ENCODE measurements at places on chromosomes 1 and 21.
A peak's percentile ranks its signal among the peaks of the same experiment; 100 is the strongest.

- no peak for DNase-seq
These were observed 25.3 kb downstream of the FAAP20 start for GRCh38 chr1:2169200-2169836.

- no peak for DNase-seq
These were observed 1.1 kb upstream of the CD46 start for GRCh38 chr1:207750631-207751305.

GRCh38 chr1:55626326-55626725, 411.2 kb upstream of the USP24 start:
- DNase-seq = no peak

- no peak for DNase-seq
These were observed 26.3 kb downstream of the FTCD start for GRCh38 chr21:46128933-46129571.

DNA sequence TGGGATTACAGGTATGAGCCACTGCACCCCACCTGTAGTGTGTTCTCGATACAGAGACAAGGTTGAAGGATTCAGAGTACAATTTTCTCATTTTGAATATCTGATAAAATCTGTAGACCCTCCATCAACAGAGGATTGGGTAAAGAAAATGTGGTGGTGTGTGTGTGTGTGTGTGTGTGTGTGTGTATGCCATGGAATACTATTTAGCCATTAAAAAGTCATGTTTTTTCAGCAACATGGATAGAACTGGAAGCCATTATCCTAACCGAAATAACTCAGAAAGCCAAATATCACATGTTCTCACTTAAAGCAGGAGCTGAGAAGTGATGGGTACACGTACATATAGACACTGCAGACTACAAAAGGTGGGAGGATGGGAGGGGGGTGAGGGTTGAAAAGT, 57.9 kb downstream of the TRAF5 start:
- no peak for DNase-seq

- no peak for DNase-seq
These were observed 67.8 kb upstream of the ABCD3 start for GRCh38 chr1:94350350-94350924.

DNA sequence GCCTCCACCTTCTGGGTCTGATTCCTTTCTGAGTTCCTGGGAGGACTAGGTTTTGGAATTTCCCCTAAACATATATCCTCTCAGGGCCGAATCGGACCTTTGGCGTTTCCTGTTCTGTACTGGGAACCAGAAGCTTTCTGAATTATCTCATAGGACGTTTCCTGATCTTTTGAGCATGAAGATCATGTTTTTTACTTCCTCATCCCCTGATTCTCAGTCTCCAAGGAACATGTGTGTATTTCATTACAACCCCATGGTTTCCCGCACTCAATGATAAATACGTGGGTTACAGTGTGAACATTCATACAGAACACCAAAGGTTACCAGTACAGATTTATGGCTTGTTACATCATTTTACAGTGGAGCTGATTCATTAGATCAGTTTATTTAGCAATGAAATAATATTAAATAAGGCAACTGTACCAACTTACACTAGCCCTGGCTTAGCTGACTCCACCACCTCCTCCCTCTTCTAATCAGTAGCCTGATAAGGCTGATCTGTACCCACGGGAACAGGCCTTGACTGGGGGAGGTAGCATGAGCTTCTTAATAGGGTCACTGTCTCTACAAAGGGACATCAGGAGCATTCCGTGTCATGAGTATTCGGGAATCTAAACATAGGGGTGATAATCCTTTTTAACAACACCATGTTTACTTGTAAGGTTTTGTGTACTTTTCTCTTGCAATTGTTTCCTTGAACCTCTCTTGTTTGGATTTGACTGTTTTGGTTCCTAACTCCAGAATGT, 57.8 kb upstream of the ERRFI1 start:
- DNase-seq = no peak

DNA sequence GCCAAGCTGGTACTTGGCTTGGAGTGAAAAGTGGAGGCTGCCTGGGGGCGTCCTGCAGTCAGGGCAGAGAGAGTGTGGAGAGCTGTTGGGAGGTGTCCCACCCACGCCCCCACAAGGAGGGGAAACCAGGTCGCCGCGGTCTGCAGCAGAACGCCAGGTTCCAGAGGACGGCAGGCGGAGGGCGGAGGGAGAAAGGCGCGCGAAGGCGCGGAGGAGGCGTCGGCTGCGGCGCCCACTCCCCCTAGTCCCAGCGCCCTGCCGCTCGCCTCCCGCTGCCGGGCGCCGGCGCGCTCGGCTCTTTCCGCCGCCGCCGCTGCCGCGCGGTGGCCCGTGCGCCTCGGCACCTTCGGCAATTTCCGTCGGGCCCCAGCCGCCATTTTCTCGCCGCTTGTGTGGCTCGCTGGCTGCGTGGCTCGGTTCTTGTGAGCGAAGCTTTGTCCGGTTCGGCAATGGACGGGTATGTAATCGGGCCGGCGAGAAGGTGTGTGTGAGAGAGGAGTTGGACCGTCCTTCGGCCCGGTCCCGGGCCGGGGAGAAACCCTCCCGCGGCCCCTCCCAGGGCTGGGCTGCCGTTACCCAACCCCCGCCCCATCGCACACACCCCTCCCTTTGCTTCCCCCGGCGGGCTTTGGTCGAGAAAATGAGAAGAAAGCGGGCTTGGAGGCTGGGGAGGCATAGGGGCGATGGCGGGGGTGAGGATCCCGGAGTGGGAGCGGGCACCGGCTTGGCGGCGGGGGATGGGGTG, at the start of gene PTBP2:
PTBP2 (plus strand) TSS at position 369 of the 745 bp plus-strand sequence; CDS start at position 450, 81 bp downstream.
- peak; percentile 71 for DNase-seq

GRCh38 chr1:226627924-226628611, 79.5 kb downstream of the STUM start:
- DNase-seq = no peak

GRCh38 chr1:29388884-29389283, 152.6 kb downstream of the PTPRU start:
- DNase-seq = no peak

DNA sequence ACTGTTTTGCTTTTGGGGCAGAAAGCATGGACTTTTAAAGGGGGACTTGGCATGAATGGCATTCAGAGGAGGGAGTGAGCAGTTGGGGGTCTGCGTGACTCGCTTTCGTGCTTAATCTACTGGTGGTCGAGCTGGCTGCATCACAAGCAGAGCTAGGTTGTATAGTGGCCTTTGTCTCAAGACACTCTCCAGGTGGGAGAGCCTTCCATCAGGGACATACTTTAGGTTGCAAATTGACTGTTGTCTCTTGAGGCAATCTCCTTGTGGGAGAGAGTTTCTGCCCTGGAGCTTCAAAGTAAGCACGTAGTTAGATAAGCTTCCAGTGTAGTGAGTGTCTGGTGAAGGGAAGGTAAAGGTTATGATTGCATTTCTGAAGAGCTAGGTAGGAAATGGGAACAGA, 93.9 kb downstream of the C1orf21 start:
- DNase-seq = no peak

DNA sequence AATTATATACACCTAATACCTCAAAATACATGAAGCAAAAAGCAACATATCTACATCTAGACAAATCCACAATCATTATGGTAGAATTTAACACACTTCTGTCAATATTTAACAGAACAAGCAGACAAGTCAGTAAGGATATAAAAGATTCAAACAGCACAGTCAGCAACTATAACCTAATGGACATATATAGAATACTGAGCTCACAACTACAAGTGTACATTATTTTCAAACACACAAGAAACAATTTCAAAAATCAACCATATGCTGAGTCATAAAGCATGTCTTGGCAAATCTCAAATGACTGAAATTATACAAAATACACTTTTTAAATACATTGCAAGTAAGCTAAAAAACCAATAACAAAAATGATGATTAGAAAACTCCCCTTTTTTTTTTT, 178.0 kb downstream of the TOMM20 start:
- DNase-seq = no peak

DNA sequence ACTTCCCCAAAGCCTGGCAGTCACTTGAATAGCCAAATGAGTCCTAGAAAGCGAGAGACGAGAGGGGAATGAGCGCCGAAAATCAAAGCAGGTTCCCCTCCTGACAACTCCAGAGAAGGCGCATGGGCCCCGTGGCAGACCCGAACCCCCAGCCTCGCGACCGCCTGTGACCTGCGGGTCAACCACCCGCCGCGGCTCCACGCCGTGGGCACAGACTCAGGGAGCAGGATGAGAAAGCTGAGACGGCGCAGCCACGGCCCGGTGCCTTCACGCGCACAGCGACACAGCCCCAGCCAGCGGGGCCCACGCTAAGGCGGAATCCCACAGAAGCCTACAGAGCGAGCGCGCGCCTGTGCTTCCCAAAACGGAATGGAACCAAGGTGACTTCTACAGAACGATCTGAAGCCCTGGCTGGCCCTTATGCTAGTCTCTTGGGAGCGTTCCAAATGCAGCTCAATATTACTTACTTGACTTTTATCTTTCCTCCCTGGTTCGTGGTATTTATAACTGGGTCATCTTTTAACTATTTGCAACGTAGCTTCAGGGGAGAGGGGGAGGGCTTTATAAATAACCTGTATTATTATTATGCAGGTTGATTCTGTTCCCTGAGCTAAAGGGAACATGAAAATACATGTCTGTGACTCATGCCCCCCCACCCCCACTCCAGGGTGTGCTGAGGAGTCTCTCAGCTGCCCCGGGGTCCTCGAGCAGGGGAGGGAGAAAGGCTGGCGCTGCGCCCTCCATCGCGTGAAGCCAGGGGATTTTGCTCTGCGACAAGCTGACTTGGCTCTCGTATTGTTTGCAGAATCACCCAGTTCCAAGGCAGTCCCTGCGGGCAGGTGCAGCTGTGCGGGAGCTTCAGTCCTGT, 1.7 kb downstream of the TSPEAR start:
- DNase-seq = no peak

All from T-helper 9 cell (primary cell).